ENCODE measurements at places on chromosomes 4 and X. TPM values are rescaled to one million over a fixed set of nuclear protein-coding genes. Genes with fewer than 3 reads are reported as not detected.

- DNase-seq = no peak
Observed at GRCh38 chr4:41236508-41236907, 20.2 kb upstream of the UCHL1 start.

DNA sequence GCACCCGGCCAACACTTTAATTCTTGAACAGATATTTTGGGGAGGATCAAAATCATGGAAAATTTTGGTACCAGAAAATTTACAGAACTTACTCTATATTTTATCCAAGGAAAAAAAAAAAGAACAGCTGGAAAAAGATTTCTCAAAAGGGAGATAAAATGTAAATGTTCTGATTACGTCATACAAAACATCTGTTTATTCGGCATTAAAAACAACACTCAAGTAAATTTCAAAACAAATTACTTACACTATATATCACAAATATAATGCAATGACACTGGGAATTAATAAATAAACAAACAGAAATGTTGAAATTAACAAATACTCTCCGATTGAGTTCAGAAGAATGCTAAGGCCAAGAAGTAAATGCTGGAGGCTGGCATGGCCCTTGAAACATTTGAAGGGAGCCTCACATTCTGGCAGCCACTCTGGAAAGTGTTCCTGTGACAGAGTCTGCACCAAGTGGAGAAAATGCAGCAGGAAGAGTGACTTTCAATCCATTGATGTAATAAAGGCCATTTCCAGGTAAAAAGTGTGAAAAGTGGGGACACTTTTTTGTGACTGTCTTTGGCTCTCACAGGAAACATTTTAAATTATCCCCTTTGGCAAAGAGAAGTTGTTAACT, 486.0 kb upstream of the CTSO start:
- DNase-seq = no peak

GRCh38 chrX:72367516-72367915, 61.8 kb upstream of the CITED1 start:
- DNase-seq = no peak

DNA sequence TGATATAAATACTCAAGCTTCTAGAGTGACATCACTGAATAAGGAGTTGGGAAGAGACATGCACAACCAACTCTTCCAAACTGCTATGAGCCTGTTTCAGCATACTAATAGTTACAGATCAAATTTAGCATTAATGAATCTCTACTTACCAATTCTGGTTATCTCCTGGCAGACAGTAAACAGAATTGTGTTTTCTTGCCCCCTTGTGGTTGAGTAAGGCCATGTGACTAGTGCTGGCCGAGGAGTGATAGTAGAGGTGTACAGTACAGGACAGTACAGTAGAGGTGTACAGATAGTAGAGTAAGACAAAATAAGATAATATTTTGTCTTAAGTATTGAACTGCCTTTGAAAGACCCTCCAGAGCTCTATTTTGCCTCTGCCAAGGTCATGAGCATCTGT, 681.4 kb downstream of the GABRG1 start:
- no peak for DNase-seq

- no peak for DNase-seq
Observed at GRCh38 chr4:184503869-184504300, 29.5 kb upstream of the IRF2 start.

DNA sequence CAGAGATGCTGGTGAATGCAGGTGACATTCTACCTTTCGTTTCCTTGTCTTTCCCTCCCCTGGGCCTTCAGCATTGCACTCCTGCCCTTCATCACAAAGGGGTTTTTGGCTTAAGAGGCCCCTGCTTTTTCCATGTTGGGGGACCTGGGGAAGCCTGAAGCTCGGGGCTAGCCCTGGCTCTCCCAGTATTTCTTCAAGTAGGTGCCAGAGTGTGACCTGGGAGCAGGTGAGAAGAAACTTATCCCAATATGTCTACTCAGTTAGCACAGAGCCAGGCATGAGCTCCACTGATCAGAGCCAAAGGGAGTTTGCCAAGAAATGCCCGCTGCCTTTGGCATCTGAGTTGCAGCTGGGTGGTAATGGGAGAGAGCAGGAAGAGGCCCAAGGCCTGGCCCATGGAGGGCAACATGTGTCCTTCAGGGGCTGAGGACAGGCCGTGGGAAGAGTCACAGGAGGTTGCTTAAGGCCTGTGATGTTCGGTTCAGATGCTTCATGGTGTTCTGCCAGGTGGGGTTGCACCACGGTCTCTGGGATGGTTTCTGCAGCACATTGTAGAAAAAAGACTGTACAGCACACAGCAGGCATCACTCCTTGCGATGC, 7.6 kb downstream of the PRRG3 start:
- DNase-seq = no peak

GRCh38 chr4:14383652-14384051, 618.6 kb upstream of the CPEB2 start:
- no peak for DNase-seq

DNA sequence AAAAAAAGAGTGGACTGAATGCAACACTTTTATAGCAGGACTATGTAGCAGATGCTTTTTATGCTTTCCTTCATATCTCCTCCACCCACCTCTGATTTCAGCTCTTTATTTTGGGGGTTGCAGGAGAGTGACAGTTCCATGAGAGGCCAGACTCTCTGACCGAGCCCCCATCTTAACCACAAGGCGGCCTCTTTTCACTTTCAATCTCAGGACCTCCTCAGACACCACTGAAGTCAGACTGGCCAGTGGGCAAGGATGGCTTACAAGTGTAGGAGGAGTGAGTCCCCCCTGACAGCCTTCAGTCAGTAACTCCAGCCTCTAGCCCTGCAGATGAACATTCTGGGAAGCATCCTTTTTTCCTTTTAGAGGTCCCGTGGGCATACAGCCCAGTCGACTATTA, 140.8 kb downstream of the FRAS1 start:
- DNase-seq = no peak

TMEM271 gene
- 15.9 TPM for total RNA-seq

GRCh38 chr4:16993956-16994840, 95.8 kb upstream of the LDB2 start:
- DNase-seq = no peak

TMSB4X gene
- 5,673 TPM for total RNA-seq

DNA sequence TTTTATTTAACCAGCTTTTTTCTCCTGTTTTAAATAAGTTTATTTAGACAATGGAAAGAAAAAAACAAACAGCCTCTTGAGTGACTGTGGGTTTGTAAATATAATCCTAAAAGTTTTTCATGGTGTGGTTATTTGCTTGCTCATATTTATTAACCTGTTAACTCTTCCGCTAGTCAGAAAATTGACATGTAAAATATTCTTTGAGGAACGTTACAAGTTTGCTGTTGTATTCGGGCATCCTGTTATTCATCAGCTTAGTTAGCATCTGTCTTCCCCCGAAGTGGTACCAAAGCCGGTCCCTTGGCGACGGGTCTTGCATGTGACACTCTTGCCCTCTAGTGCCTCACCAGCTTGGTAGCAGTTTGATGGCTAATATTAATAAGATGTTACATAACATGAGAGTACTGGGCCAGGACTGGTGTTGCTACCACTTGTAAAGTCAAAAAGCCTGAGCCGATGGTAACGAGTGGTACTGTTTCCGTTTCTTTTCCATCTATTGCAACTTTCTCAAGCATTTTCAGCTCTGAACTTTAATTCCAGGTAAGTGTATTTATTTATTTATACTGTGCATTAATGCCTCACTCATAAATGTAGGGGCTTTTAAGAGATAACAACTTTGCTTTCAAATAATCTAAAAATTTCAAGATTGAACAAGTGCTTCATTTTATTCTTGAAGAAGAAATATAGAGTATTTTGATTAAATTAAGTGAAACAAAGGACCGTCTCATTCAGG, at the start of gene NDST3:
Gene NDST3, plus strand, starts transcription at position 434 of the 733 bp plus-strand sequence. CDS start 19,425 bp downstream, outside the sequence.
- DNase-seq = peak; percentile 58

GRCh38 chr4:17511950-17512795, at the start of gene QDPR:
QDPR (minus strand) TSS chr4:17512090; CDS start chr4:17512054, 36 bp downstream.
- DNase-seq = peak; percentile 84

MAGEB1 gene
- not detected for total RNA-seq

- DNase-seq = no peak
Observed at GRCh38 chrX:119375561-119375960, 23.6 kb upstream of the SLC25A43 start.

TMEM156 gene
- total RNA-seq = 0.41 TPM

DMD gene
- total RNA-seq = 56.7 TPM

GRCh38 chr4:184361443-184361842, 112.9 kb downstream of the IRF2 start:
- no peak for DNase-seq

PCSK1N gene
- total RNA-seq = 53.8 TPM

GRCh38 chr4:7901311-7901885, 38.3 kb downstream of the AFAP1 start:
- no peak for DNase-seq

RWDD4 gene
- 21.2 TPM for total RNA-seq

MCUB gene
- 31.8 TPM for total RNA-seq

DNA sequence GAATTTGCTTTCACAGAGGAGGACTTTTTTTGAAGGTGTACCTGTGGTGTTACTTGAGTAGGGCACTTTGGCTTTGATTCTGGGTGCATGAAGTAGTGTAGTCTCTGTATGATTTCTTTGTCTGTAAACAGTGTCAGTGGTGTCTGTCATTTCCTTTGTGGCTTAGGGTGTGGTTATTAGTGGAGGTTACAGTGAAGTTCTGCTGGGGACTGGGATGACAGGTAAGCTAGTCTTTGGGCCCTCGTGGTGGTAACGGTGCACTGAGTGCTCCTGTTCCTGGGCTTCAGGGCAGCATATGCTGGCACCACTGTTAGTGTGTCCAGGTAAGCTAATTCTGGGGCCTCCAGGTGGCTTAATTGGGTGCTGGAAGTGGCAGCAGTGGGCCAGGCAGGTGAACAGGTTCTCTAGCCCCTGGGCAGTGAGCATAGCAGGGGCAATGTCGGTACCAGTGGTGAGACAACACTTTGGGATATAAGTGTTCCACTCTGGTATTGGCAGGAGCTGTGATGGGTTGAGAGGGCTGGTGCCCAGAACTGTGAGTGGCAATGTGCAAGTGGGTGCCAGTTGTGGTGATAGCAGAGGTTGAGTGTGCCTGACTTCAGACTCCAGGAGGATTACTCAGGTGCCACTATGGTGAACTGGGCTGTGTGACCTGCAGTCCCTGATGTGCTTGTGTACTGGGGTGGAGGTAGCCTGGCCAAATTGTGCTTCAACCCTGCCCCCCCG, 26.0 kb upstream of the VSIG1 start:
- no peak for DNase-seq

TLR6 gene
- total RNA-seq = 1.2 TPM

DNA sequence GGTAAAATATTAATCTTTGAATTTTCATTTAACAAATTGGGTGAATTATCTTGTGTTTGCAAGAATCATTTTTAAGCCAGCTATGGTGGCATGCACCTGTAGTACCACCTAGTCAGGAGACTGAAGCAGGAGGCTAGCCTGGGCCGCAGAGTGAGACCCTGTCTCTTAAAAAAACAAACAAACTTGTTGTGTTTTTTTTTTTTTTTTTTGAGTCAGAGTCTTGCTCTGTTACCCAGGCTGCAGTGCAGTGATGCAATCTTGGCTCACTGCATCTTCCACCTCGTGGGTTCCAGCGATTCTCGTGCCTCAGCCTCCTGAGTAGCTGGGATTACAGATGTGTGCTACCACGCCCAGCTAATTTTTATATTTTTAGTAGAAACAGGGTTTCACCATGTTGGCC, 2.2 kb downstream of the TXLNG start:
- DNase-seq = no peak

DNA sequence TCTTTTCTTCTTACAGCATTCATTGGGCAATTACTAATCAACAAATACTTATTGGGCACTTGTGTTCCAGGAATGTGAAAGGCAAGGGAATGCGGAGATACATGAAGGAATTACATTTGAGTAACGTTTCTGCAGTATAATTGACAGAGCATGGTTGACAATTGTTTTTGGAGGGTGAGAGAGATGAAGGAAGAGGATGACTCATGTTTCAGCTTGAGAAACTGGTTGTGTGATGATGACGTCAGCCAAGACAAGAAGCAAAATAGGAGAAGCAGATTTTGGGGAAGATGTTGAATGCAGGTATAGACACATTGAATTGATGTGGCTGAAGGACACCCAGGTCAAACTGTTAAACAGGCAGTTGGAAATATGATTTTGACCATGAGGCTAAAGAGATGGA, 8.0 kb upstream of the CPEB2 start:
- DNase-seq = no peak

BEX3 gene
- total RNA-seq = 179 TPM

OR13H1 gene
- total RNA-seq = not detected

ENOPH1 gene
- total RNA-seq = 108 TPM
